T-helper 17 cell (primary cell): ENCODE measurements at places on chromosomes 7 and 10.

GRCh38 chr7:22628112-22628511, 98.9 kb upstream of the IL6 start:
- H3K36me3 ChIP-seq, result peaks cover 5% of the 10 kb centered on the region
- no peak overlapping the region for H3K4me3 ChIP-seq
- no peak overlapping the region for H3K27ac ChIP-seq
- H3K27me3 ChIP-seq, result peaks cover 42% of the 10 kb centered on the region
- no peak for DNase-seq
- no peaks in the 10 kb centered on the region for H3K4me1 ChIP-seq

- H3K27ac ChIP-seq, result no peak overlapping the region
- no peak for DNase-seq
- H3K4me1 ChIP-seq, result peaks cover 56% of the 10 kb centered on the region
- peaks cover 7% of the 10 kb centered on the region for H3K36me3 ChIP-seq
- H3K4me3 ChIP-seq, result no peak overlapping the region
- no peaks in the 10 kb centered on the region for H3K27me3 ChIP-seq
These were observed 14.5 kb downstream of the HIPK2 start for GRCh38 chr7:139763330-139763729.

GRCh38 chr10:89078724-89079672, 88.4 kb downstream of the FAS start:
- DNase-seq, result no peak
- H3K27ac ChIP-seq, result peak overlapping the region; percentile 8
- H3K27me3 ChIP-seq, result no peaks in the 10 kb centered on the region
- no peak overlapping the region for H3K4me3 ChIP-seq
- H3K36me3 ChIP-seq, result no peaks in the 10 kb centered on the region
- peaks cover 3% of the 10 kb centered on the region for H3K4me1 ChIP-seq

- H3K4me1 ChIP-seq, result no peaks in the 10 kb centered on the region
- H3K27ac ChIP-seq, result no peak overlapping the region
- no peaks in the 10 kb centered on the region for H3K36me3 ChIP-seq
- peaks cover 56% of the 10 kb centered on the region for H3K27me3 ChIP-seq
- DNase-seq, result no peak
- no peak overlapping the region for H3K4me3 ChIP-seq
These were observed 61.6 kb downstream of the MICALL2 start for GRCh38 chr7:1397491-1398327.

GRCh38 chr10:73744664-73744975, 448 bp downstream of the SEC24C start:
- peak; percentile 29 for DNase-seq
- H3K4me1 ChIP-seq, result peaks cover 24% of the 10 kb centered on the region
- peak overlapping the region; percentile 100 for H3K27ac ChIP-seq
- no peaks in the 10 kb centered on the region for H3K27me3 ChIP-seq
- H3K36me3 ChIP-seq, result peaks cover 5% of the 10 kb centered on the region

DNA sequence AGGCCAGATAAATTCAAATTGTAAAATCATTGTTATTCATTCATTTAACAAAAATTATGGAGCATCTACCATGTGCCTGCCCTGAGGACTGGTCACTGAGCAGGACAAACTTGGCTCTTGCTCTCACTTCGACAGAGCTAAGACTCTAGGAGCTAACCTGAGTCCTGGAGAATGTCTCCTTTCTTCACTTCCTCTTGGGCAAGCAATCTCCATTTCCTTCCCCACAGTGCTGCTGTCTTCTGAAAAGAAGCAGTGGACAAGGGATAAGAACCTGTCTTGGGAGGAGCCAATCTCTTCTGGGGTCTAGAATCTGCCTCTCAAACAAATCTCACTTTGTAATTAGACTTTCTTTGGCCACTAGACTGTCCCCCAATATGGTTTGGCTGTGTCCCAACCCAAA, 76.2 kb upstream of the PLXNA4 start:
- H3K4me3 ChIP-seq, result no peak overlapping the region
- no peaks in the 10 kb centered on the region for H3K36me3 ChIP-seq
- DNase-seq, result no peak
- no peak overlapping the region for H3K27ac ChIP-seq
- H3K27me3 ChIP-seq, result no peaks in the 10 kb centered on the region
- H3K4me1 ChIP-seq, result peaks cover 18% of the 10 kb centered on the region

DNA sequence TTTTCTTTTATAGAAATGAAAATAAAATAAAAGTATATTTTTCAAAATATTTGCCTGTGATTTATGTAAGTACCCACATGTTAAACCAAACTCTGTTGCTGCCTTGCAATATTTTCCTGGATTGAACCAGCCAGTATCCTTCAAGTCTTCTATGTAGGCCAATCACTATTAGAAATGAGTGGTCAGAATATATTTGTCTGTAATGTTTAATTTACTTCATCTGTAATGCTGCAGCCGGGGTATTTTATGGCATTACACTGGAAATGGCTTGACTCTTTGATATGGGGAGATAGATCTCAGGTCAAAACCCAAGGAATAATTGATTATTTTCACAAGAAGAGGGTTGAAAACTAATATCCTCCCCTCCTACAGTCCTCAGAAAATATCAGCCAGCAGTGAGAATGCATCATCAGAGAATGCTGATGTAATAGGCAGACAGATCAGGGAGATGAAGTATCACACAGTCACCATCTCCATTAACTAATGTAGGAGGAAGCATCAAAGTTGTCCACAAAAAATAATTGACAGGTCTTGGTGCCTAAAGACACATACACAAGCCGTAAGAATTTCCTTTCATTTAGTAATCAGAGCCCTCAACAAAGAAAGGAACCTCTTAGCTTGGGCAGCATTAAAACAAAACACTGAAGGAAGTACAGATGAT, 82.5 kb downstream of the VWDE start:
- peaks cover 2% of the 10 kb centered on the region for H3K36me3 ChIP-seq
- peaks cover 6% of the 10 kb centered on the region for H3K4me1 ChIP-seq
- H3K27ac ChIP-seq, result no peak overlapping the region
- H3K27me3 ChIP-seq, result no peaks in the 10 kb centered on the region

DNA sequence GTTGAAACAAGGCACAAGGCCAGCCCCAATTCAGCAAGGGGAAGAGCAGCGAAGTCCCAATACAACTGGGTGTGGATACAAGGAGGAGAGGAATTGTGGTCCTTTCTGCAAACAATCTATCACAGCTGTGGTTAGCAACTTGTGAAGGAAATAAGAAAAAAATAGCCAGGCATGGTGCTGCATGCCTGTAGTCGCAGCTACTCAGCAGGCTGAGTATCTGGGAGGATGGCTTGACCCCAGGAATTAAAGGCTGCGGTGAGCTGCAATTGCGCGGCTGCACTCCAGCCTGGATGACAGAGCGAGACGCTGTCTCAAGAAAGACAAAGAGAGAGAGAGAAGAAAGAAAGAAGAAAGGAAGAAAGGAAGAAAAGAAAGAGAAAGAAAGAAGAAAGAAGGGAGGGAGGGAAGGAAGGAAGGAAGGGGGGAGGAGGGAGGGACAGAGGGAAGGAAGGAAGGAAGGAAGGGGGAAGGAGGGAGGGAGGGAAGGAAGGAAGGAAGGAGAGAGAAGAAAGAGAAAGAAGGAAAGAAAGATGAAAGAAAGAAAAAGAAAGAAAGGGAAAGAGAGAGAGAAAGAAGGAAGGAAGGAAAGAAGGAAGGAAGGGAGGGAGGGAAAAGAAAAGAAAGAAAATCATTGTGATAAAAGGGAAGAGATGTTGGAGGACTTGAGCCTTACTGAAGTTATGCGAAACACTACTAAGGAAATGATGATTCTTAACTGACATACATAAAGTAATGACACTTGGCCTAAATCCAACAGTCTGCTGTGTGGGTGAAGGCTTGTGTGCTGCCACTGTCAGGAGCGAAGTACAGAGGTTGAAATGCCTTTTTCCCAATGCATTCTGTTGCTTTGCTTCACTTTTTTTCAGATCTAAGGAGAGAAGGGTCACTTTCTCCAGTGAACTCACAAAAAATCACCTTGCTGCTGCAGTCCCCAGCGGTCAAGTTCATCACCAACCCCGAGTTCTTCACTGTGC, 117.0 kb upstream of the STK17A start:
- no peak overlapping the region for H3K4me3 ChIP-seq
- no peak overlapping the region for H3K27ac ChIP-seq
- no peak for DNase-seq
- H3K36me3 ChIP-seq, result no peaks in the 10 kb centered on the region
- H3K27me3 ChIP-seq, result peaks cover 51% of the 10 kb centered on the region

- no peaks in the 10 kb centered on the region for H3K27me3 ChIP-seq
- H3K4me1 ChIP-seq, result peaks cover 61% of the 10 kb centered on the region
- no peak for DNase-seq
- H3K27ac ChIP-seq, result peak overlapping the region; percentile 92
These were observed 97.1 kb downstream of the VOPP1 start for GRCh38 chr7:55474944-55475854.

DNA sequence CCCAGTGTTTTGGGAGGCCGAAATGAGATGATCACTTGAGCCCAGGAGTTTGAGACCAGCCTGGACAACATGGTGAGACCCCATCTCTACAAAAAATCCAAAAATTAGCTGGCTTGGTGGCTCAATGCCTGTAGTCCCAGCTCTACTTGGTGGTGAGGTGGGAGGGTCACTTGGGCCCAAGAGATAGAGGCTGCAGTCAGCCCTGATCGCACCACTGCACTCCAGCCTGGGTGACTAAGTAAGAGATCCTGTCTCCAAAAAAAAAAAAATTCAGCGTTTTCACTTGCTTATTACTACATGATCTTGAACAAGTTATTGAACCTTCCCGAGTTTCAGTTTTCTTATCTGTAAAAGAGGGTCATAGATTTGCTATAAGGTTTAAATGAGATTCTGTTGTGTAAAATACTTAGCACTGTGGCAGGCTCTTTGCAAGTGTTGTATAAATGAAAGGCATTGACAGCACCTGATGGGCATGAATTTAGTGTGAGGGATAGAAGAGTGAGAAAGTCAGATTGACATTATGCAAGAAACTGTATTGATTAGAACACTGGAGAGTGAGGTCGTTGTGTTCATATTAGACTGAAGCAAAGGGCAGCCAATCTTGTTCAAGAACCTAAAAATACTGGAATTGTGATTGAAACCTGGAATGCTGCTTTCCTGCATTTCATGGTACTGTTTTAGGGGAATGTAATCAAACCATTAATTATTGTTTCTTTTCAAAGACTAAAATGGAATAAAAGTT, 136.8 kb downstream of the LCOR start:
- H3K27me3 ChIP-seq, result no peaks in the 10 kb centered on the region
- H3K36me3 ChIP-seq, result no peaks in the 10 kb centered on the region
- no peak overlapping the region for H3K4me3 ChIP-seq
- no peaks in the 10 kb centered on the region for H3K4me1 ChIP-seq

GRCh38 chr7:49852619-49853462, 79.4 kb downstream of the VWC2 start:
- peaks cover 21% of the 10 kb centered on the region for H3K27me3 ChIP-seq
- H3K27ac ChIP-seq, result no peak overlapping the region
- no peak for DNase-seq
- no peaks in the 10 kb centered on the region for H3K36me3 ChIP-seq

DNA sequence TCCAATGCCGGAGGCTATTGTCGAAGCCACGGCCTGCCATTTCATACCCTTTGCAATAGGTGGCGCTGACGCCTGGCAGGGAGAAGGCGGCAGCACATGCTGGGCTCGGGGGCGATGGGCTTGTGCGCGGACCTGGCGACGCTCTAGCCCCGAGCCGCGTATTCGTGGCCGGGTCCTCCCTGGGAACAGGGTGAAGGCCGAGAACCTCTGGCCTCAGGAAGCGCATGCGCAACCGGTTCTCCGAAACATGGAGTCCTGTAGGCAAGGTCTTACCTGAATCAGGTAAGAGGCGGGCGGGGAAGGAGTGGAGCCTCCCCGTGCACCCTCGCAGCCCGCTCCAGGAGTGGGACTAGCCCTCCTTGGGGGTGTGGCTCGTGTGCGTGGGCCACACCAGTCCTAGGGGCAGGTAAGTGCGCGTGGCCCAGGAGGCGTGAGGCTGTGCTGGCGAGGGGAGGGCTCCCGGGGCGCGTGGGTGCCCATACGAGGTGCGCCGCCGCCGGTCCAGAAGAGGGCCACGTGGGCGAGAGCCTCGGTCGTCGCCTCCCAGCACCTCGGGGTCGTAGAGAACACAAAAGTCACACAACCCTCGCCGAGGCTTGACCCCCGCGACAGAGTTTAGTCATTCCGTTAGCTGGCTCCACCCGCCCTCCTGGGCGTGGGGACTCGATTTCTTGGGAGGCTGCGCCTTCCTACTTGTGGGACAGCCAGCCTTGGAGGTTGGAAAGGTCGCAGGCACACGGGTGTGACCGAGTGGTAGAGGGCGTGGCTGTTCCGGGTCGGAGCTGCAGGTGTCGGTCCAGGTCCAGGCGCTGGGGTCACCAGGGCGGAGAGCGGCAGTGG, 5.6 kb upstream of the MEST start:
- H3K4me1 ChIP-seq, result peaks cover 12% of the 10 kb centered on the region
- peaks cover 77% of the 10 kb centered on the region for H3K27me3 ChIP-seq
- peaks cover 5% of the 10 kb centered on the region for H3K36me3 ChIP-seq
- DNase-seq, result peak; percentile 14
- H3K4me3 ChIP-seq, result peak overlapping the region; percentile 92

DNA sequence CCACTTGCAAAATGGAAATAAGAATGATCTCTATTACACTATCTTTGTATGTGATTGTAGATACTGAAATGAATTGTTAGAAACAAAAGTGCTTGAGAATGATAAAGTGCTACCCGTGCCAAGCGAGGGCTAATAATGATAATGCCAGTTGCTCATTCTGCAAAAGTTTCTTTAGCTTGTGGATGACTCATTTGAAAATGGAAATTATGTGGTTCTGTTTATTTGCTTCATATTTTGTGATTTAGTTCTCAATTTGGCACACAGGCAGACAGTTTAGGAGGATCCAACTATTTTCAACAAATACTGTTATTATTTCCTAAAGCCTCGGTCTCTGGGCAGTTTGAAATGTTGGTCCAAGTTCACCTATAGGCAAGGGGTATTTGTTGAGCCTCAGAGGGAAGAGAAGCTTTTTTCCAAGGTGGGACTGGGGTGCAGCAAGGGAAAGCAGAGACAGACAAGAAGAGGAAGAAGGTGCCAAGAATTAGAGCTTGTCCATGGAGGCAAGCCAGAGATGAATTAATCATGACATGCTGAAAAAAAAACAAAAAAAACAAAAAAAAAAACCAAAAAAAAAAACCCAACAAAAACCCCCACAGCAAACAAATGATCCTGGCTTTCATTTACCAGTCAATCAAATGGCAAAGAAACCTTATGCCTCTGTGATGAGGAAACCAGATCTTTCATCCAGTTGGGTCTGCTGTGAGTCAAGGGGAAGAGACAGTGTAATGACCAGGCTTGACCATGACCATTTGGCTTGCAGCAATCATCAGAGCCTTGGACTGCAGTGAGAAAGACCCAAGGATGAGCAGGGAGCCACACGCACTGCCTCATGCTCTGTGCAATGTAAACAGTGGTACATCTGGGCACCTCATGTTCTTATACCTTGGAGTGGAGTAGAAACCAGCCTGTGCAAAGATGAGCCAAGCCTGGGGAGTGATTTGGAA, 285.0 kb upstream of the HABP2 start:
- peaks cover 3% of the 10 kb centered on the region for H3K36me3 ChIP-seq
- no peak overlapping the region for H3K27ac ChIP-seq

DNA sequence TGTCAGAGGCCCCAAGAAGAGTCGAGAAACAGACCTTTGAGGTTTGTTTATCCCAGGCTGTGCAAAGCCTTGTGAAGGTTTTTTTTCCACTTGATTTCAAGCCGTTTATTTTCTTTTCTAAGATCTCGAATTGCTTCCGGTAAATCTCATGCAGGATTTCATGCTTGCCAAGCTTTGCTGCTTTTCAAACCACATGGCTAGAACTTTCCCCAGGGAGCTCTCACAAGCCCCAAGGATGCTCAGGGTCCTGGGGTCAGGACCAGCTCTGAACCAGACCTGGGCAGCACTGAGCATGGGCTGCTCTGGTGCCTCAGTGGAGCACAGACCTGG, 48.0 kb upstream of the AQP1 start:
- no peak overlapping the region for H3K27ac ChIP-seq
- H3K27me3 ChIP-seq, result no peaks in the 10 kb centered on the region
- DNase-seq, result no peak
- no peaks in the 10 kb centered on the region for H3K36me3 ChIP-seq
